ENCODE measurements at places on chromosomes 5 and 9.

DNA sequence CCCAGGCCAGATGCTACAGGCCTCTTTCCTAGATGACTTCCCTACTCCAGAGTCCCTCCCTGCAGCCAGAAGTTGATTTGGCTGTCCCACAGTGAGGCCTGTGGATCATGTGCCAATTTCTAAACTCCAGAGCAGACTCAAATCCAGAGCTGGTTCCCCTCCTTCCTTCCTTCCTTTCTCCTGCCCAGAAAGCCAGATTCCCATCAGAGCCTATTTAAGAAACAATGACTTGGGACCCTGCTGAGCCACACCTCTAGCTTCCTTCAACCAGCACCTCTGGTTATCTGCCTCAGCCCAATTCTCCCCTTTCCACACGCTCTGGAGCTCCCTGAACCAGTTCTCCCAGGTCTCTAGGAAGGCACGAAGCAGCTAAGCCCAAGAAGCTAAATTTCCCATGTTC lies 7.2 kb downstream of the FAM219A start:
- DNase-seq, result no peak

DNA sequence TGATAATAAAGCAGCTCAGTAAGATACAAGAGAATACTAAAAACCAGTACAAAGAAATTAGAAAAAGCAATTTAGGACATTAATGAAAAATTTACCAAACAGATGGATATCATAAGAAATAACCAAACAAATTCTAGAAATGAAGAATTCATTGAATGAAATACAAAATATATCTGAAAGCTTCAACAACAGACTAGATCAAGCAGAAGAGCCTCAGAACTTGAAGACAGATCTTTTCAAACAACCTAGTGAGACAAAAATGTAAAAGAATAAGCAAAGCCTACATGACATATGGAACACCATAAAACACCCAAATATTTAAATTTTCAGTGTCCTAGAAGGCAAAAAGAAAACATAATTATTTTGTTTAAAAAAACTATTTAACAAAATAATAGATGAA lies 66.9 kb downstream of the SKIC3 start:
- no peak for DNase-seq

- DNase-seq, result no peak
Measured at GRCh38 chr5:111511174-111511830, 1.0 kb downstream of the STARD4 start.

DNA sequence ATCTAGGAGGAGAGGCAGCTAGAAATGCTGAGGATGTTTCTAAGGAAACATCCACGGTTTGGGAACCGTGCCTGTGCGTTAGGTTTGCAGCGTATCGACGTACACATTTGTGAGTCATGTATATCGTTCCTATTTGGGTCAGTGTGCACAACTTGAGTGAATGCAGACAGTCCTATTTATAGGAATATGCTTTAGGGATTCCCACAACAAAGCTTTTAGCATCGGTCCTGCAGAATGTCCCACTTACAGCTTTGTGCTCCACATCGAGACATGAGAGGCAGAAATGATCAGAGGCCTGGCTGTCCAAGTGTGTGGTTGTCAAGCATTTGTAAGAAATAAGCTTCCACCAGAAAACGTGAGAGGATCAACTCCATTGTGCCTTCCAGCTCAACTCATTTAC lies 1282.7 kb upstream of the WWC1 start:
- no peak for DNase-seq

DNA sequence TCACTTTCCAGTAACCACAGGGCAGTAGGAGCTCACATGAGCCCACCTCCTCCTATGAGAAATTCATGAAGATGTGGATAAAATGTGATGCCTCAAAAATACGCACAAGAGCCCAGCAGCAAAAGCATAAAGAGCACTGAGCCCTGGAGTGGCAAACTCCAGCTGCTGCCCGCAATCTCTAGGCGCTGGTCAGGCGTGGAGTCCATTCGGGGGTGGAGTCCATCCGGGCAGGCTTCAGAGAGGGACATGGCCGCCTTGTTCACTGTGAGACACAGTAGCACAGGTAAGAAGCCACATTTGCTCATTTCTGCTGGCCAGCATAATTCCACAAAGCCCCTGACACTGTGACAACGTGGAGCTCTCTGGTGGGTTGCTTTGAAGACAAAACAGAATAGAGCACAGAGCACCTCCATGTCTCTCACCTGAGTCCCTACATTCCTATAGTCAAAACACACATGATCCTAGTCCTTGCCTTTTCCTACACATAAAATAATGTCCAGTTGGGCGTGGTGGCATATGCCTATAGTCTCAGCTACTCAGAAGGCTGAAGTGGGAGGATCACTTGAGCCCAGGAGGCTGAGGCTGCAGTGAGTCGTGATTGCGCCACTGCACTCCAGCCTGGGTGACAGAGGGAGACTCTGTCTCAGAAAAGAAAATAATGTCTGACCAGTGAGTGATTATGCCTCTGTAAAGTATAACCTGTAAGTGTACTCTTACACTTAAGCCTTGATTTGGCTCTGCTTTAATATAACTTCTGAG lies 365.2 kb downstream of the GADD45G start:
- DNase-seq, result no peak

DNA sequence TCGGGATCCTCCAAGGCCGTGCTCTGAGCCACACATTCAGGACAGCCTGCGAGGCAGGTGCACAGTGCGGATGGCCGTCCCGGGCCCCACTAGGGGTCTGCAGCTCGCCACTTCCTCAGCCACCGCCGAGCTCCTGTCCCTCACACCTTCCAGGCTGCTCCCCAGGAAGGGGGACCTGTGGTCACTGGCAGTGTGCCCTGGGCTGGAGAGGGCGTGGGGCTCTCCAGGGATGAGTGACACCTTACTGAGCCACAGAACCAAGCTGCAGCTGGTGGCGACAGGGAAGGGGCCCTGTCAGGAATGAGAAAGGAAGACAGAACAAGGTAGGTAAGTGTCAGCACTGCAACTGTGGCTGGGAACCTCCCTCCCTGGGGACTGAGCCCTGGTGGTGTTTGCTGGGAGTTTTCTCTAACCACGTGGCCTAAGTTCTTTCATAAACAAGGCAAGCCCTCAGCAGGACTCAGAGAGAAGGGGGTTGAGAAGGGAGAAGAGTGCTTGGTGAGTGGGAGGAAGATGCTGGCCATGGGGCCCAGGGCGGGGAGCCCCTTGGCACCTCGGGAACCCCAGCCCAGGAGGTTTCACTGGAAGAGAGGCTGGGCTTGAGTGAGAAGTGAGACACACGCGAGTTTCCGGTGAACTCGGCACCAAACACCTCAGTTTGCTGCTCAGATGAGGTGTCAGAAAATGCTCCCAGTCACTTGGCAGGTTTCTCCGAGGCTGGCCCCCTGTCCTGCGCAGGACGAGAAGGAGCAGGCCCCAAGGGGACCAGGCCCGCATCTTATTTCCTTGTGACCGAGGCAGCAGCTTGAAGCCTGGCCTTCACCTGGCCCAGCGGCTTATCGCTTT lies 5.2 kb downstream of the IL13 start:
- no peak for DNase-seq

DNA sequence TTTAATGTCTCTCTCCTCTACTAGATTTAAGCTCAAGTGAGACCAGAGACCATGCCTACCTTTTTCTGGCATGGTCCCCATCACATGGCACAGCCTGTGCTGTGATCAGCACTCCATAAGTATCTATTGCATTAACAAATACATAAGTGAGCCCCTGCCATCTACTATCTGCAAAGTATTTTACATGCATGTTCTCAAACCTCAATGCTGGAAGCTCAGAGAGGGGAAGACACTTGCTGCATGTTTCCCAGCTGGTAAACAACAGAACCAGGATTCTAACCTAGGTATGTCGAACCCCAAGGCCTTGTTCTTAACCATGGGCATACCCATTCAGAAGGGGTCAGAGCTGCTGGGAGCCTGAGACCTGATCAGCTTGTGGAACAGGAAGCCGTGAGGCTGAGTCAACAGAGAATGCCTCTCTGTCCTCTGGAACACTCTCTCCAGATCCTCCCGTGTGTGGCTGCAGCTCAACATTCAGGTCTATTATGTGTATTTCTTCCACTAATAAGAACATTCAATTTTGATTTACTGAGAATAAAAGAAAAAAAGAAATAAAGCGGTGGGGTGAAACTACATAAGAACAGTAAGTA lies 232.5 kb upstream of the MSX2 start:
- no peak for DNase-seq

DNA sequence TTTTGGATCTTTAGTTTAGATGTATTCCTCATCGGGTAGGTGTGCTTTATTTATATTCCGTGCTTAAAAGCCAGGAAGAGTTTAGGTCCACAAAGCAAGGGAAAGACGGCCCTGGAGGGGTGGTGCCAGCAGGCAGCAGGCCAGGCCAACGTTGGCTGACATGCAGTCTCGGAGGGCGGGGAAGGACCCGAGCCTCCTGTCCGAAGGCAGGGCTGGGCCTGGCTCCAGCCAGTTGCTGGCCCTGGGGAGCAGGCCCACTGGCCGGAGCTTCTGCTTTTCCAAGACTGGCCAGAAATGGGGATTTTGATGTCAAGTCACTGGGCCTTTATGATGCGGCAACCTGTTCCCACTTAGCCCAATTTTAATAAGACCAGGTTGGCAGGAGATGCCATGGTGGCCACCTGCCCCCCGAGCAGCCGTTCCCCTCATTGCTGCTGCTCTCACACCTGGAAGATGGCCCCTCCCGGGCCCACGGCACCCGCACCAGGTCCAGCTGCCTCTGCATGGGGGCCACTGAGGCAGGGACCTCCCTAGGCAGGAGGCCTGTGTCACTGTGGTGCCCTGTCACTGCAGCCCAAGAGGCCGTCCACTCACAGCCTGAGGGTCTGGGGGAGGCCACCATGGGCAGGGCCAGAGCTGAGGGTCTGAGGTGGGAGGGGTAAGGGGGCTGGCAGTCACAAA lies 23.2 kb downstream of the LPCAT1 start:
- DNase-seq, result no peak

DNA sequence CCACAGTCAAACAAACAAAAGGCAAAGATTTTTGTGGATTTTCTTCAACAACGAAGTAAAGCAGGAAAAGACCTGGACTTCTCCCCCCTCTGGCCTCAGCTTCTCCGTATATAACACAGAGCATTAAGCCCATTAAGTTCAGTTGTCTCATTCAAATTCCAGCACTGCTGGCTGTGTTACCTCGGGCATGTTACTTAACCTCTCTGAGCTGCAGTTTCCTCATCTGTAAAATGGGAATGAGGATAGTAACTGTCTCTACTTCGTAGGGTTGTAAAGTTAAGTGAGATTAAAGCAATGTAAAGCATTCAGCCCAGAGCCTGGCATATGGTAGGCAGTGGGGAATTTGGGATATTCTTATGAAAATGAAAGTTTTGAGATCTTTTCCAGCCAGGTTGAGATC lies 92.7 kb upstream of the SMIM23 start:
- DNase-seq, result no peak

DNA sequence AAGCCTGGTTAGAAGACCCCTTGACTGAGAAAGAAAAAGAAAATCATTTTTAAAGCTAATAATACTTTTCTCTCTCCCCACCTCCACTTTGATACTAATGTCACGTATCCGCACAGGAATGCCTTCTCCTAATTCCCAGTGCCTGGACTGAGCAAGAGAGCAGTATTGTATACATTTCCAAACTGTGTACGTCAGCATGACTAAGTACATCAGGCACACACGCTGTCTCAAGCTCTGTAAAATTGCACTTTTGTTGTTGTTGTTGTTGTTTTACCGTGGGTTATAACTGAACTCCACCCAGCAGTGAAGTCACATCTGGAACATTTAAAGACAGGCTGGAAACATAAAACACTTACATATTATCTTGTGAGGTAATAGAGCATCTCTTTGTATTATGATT lies 407.6 kb downstream of the DNAH5 start:
- no peak for DNase-seq

GRCh38 chr5:44887722-44888121 lies 79.0 kb downstream of the MRPS30 start:
- DNase-seq, result no peak

DNA sequence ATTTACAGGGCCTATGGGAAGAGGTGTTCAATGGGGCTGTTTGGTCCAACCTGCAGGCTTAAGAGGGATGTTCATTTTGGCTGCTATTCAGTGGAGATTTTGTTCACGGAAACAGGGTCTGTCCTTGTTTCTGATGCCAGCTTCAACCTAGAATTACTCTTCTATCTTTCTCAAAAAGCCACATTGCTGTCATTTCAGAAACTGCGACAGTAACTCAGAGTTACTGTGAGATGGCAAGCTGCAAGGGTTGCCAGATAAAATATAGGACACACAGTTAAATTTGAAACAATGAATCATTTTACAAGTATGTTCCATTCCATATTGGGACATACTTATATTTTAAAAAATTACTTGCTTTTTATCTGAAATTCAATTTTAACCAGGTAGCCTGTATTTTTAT lies 128.0 kb downstream of the NPR3 start:
- no peak for DNase-seq

DNA sequence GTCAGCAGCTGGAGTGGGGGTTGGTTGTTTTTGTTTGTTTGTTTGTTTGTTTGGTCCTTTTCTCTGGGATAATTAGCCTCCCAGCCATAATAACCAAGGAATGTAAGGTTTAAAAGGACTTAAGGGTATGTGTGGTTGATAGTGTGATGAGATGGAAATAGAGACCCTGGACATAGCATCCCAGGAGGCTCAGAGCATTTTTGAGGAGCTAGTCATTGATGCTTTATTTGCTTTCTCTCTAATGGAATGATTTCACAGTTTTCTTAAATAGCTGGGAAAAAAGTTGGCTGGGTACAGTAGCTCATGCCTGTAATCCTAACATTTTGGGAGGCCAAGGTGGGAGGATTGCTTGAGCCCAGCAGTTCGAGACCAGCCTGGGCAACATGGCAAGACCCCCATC lies 45.1 kb downstream of the TTC1 start:
- DNase-seq, result no peak

DNA sequence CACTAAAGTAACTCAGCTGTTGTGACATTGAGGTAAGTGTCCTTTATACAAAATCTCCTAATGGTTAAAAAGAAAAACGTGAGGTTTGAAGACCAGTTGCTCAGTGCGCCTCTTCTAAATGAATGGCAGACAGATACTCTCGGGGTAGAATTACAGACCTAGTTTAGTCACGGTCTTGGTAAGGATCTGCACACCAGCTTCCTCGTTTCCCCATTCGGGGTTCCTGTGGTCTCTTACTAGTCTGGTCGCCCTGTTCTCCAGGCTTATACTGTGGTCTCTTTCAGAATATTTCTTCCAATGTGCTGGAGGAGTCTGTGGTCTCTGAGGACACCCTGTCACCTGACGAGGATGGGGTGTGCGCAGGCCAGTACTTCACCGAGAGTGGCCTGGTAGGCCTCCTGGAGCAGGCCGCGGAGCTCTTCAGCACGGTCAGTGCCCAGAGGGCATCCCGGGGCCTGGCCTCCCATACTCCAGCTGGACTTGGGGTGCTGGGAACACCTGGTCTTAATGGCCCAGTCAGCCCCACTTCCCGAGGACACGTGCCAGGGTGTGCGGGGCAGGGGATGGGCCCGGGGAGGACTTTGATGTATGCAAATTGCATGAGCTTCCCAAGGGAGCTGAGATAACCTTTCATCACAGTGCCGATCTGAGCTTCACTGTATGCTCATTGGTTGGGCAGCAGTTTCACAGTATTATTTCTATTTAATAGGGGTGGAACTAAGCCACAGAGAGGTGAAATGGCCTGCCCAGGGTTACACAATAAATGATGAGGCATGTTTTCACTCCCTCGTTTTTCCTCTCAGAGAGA lies 224.5 kb downstream of the DOCK8 start:
- DNase-seq, result no peak
